Activated CD8-positive, alpha-beta memory T cell treated with anti-CD3 and anti-CD28 coated beads, Interleukin-2, amount 50 U/mL, for 4 hours (primary cell): ENCODE measurements at places on chromosomes 7 and 10.

- no peak for DNase-seq
Measured at GRCh38 chr10:117364110-117364960, 10.9 kb downstream of the PDZD8 start.

GRCh38 chr7:26348234-26348851 is 56.7 kb downstream of the SNX10 start:
- DNase-seq = no peak

DNA sequence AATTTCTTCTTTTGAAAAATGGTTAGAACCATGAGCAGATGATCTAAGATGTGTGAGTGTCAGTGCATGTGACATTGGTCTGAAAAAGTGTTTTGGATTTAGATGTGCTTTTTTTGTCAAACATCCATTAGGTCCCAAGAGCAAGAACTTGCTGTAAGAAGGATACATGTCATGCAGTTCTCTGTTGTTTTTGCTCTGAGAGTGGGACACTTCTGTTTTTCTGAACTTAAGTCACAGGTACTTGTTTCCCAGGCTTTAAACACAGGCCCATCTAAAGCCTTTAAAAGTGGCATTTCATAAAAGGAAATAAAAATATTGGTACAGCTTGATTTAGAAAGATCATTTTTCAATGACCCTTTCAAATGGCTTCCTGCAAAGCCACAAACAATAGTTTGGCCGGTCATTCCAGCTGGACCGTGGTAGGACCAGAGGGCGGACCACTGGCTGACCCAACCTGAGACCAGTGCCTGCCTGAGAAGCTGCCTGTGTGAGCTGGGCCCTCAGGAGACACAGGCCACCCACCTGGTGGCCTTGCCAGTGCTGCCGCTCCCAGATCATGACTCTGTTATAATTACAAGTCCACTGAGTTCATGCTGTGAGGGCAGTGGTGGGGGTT is 92.7 kb downstream of the EEPD1 start:
- DNase-seq = no peak

DNA sequence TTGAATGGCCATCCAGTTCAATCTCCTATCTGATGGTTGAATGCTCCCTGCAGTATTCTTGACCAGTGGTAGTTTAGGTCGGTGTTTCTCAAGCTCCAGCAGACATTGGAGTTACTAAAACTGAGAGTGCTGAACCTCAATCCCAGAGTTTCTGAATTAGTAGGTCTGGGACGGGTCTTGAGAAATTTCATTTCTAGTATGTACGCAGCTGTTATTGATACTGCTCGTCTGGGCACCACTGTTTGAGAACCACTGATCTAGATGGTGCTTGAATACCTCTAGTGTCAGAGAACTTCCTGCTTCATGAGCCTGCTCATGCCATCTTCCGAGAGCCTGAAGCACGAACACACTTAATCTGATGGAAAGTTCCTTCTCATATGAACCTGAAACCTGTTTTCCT is 99.4 kb upstream of the CREB5 start:
- no peak for DNase-seq

DNA sequence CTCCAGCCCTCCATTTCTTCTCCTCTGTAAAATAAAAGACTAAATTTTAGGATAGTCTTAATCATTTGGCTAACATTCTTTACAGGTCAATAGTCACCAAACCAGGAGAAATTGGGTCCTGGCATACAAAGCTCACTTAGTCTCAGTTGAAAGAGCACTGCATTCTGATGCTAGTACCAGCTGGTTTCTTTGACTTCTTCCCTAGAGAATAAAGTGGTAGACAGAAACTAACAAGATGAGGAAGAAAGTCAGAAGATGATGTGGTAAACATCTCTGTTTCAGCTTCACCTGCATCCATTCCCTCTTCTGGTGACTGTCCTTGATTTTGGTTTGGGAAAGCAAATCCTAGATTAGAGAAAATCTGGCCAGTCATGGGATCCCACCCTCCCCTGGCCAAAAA is 37.2 kb downstream of the NKX2-3 start:
- DNase-seq = no peak
